ENCODE measurements at places on chromosomes 16 and 17.

- DNase-seq: no peak
Measured at GRCh38 chr16:17836868-17837602, 366.3 kb upstream of the XYLT1 start.

DNA sequence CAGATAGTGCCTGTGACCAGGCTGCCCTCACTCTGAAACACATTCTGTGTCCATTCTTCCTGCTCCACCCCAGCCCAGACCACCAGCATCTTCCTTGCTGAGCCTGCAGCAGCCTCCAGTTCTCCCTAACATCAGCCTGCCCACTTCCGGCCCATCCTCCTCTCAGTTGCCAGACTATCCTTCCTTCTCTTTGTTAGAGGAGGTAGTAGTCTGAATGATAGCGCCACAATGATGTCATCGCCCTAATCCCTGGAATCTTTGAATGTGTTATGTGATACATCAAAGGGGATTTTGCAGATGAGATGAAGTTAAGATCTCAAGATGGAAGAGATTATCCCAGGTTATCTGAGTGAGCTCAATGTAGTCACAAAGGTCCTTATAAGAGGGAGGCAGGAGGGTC, 3.2 kb upstream of the ZDHHC1 start:
- no peak for DNase-seq

GRCh38 chr16:21592191-21592590, 7.2 kb upstream of the METTL9 start:
- no peak for DNase-seq

DNA sequence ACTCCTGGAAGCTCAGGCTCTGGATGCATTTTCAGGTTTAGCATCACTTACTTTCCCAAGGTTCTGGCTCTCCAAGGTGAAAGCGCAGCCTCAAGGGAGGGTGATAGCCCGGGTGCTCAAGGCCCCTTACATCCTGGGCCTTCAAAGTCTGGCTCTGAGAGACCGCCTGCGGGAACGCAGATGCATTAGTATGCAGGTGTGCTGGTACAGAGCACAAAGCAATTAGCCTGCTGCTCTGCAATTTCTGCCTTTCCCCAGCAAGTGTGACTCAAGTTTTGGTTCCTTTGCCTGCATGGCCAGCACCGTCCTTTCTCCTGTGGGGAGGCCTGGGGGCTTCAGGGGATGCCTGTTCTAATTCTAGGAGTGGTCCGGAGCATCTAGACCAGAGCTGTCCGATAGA, 116.2 kb downstream of the AATF start:
- no peak for DNase-seq

GRCh38 chr17:19945009-19945626, 32.5 kb downstream of the AKAP10 start:
- DNase-seq: no peak

GRCh38 chr16:721765-722540, 1.0 kb downstream of the ANTKMT start:
- DNase-seq: no peak

DNA sequence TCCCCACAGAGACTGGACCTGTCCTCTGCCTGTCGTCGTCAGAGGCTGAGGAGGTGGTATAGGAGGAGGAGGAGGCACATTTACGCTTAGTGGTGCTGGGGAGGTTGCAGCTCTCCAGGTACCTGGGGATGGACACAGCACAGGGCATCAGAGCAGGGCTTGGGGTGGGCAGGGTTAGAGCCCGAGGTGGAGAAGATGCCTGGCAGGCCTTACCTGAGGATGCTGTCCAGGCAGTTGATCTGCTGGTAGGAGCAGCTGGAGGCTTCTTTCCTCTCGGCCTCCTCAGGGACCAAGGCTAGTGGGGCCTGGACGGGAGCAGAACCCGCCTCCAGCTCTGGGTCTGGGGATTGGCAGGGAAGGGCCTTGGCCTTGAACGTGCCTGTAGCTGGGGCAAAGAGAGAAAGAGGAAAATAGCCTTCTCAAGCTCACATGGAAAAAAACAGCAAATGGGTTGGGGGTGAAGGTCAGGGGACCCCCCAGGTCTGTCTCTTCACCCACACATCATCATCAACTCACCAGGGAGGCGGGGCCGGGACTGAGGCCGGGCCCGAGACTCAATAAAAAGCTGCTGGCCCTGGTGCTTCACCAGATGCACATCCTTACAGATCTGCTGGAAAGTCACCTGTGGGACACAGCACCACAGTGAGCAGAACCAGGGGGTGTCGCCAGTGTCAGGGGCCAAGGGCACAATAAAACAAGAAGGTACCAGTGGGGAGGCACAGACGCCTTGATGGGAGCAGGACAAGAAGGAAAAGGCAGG, 5.6 kb downstream of the PER1 start:
- DNase-seq: no peak
